ENCODE measurements at places on chromosomes 3 and 15.

DNA sequence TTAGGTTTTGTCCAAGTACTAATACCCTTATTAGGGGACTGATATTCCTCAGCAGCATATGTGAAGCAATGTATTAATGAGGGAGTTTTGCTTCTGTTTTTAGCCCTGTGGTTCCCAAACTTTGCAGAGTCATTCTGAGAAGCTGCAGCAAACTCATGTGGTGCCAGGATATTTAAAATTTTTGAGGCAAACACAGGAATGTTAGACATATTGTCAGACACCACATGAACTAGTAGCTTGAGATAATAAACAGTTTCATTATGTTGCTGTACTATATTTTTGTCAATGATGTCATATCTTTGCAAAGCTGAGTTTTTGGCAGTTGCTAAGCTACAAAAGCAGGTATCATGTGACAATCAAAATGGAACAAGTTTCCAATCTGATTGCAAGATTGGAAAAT, 36.6 kb downstream of the ATP6V1A start:
- peak; percentile 68 for DNase-seq

- peak; percentile 16 for DNase-seq
These were observed 300.6 kb downstream of the SATB1 start for GRCh38 chr3:18124501-18124900.

DNA sequence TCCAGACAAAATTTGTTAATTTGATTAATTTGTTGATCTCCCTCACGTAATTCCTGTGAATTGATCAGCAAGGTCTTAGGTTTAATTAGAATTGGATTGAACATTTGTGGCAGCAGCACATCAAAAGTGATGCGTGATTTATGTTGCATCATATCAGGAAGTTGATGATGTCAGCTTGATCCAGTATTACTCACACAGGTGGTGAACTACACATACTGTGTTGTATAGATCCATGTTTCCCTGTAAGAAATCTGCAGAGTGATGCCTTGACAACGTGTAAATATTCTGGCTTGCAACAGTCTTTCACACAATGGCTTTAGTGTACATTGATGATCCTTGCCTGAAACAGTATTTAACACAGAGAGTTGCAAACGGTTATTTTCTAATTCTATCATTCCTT, 200.4 kb downstream of the ADAMTSL3 start:
- no peak for DNase-seq

- no peak for DNase-seq
These were observed 55.3 kb upstream of the CD47 start for GRCh38 chr3:108146139-108146538.

- no peak for DNase-seq
These were observed 5.9 kb upstream of the EDEM1 start for GRCh38 chr3:5181469-5182141.

- no peak for DNase-seq
These were observed 1331.2 kb upstream of the GBE1 start for GRCh38 chr3:83092521-83093221.

DNA sequence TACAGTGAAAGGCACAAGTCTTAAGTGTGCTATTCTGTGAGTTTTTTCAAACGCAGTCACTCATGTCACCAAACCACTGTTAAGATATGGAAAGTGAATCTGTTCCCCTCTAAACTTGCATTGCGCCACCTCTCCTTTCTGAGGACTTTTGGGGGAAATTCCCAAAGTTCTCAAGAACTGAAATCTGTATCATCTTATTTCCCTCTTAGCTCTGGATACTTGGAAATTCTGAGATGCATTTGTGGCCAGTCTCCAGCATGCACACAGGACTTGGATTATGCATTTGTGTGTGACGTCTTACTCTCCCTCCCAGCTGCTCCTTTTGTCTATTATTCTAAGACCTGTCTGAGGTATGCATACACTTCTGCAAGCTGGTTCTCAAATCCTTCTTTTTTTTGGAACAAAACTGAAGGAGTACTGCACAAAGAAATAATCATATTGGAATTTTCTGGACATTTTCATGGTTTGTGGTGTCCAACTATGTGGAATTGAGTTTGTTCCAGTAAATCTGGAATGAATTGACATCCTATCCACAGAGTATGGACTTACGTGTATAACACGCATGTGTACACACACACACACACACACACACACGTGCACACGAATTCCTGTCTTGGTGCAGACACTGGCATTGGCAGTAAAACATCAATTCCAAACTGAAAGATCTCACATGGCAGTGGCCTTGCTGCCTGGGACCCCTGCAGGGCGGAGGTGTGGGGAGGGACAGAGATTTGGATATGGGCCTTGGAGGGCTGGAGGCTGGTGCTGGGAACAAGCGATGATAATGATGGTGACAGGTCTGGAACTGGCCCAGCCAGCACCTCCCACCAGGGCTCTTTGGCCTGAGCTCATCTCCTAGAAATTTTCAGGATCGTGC, 8.2 kb upstream of the LCTL start:
- peak; percentile 94 for DNase-seq

DNA sequence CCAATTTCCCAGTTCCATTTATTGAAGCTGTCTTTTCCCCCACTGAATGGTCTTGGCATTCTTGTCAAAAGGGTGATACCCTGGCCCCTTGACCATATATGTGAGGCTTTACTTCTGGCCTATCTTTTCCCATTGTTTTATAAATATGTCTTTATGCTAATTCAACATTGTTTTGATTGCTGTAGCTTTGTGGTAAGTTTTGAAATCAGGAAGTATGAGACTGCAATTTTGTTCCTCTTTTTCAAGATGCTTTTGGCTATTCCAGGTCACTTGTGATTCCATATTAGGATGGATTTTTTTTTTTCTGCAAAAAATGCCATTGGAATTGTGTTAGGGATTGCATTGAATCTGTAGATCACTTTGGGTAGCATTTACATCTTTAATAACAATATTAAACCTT, 141.2 kb upstream of the MANF start:
- DNase-seq = peak; percentile 44

- peak; percentile 9 for DNase-seq
These were observed 107.8 kb downstream of the MYRIP start for GRCh38 chr3:39917065-39917773.

- DNase-seq = peak; percentile 76
These were observed 5.2 kb downstream of the HRH1 start for GRCh38 chr3:11159421-11159904.

DNA sequence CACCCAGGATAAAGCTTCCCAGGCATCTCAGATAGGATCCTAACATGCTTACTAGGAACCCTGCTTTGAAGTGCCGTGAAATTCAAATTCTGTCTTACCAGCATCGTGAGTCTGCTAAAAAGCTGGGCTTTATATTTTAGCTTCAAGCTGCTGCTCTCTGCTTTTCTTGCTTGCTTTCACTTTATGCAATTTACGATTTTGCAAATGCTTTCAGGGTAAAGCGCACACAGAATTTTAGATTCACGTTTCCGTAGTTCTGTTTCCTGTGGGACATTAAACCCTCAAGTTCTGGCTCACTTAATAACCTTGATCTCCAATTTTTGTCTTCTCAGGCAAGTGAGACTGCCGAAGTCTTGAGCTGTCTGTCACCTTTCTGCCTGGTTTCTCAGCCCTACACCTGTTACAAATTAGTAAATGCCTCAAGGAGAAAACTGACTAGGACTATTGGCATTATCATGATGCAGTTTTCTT, 170.5 kb upstream of the TGFBR2 start:
- no peak for DNase-seq

DNA sequence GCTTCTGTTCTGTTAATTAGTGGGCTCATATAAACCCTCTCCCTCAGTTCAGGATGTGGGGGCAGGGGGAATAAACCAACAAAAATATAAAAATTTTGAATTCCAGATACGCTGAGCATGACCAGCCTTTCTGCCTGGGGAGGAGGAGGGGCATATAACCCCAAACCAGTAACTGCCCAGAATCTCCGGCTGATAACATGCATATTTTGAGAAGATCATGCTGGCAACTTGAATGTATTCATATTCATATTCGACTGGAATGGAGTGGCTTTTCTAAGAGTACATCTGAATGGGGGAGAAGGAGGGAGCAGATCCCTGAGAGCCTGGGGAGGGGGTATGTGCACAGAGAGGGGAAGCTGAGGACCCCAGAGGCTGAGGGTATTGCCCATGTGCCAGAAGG, 54.5 kb upstream of the LCTL start:
- DNase-seq = no peak

DNA sequence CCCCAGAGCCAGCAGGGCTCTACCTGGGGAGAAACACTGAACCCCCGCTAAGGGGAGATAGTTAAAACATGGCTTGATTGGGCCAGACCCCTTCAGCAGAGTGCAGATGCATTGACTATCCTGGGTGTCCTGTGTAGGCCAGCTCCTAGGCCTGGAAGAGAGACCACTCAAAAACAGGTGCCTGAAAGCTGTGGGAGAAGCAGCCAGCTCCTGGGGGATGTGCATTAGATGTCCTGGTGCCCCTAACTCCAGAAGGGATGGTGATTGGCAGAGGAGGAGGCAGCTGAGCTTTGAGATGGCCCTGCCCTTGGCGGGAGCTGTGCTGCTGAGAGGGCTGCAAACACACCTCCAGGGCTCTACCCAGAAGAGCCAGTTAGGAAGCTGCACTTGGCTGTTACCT, 89.3 kb upstream of the PLXNA1 start:
- DNase-seq = no peak

GRCh38 chr15:101526890-101527289, 37.4 kb upstream of the PCSK6 start:
- DNase-seq = no peak

Measured in suppressor macrophage treated with lipopolysaccharide for 4 hours (primary cell).